ENCODE measurements at places on chromosomes 12 and 14. TPM values are rescaled to one million over a fixed set of nuclear protein-coding genes. Genes with fewer than 3 reads are reported as not detected.

- no peak for DNase-seq
These were observed 108.4 kb downstream of the SINHCAF start for GRCh38 chr12:31217356-31218130.

DNA sequence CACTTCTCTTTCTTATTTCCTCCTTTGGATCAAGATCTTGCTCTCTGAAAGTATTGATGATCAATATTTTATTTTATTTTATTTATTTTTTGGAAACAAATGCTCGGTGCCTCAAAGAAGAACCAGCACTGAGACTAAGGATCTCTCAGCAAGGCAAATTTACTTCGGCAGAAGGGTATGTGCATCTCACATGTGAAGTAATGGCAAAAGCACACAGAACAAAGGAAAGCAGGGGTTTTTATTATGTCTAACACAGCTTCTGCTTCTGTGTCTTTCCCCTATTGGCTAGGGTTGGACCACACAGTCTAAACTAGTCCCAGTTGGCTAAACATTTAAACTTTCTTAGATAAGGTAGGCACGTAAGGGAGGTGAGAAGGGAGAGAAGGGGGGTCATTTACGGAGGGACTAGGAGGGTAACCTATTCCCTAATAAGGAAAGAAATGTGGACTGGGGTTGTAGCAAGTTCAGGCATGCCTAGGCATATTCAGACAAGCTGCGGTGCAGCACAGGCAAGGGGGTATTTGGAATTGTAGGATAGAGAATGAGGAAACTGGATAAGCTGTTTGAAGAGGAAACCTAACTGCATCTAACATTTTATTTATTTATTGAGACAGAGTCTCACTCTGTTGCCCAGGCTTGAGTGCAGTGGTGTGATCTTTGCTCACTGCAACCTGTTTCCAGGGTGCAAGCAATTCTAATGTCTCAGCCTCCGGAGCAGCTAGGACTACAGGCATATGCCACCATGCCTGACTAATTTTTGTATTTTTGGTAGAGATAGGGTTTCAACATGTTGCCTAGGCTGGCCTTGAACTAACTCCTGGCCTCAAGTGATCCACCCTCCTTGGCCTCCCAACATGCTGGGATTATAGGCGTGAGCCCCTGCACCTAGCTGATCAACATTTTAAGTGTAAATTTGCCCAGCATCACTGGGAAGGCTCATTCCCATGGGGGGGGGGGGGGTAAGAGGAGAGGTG lies 90.0 kb upstream of the EIF5 start:
- DNase-seq, result no peak

The SLC38A4 gene
- 0.49 TPM for total RNA-seq

The FGF6 gene
- not detected for total RNA-seq

All from upper lobe of left lung (tissue), 6 donors.